Stimulated activated CD4-positive, alpha-beta T cell treated with anti-CD3 and anti-CD28 coated beads, Interleukin-1b, Interleukin-23, amount 100 ng/mL, for 4 hours (primary cell): ENCODE measurements at places on chromosomes 12 and 14.

DNA sequence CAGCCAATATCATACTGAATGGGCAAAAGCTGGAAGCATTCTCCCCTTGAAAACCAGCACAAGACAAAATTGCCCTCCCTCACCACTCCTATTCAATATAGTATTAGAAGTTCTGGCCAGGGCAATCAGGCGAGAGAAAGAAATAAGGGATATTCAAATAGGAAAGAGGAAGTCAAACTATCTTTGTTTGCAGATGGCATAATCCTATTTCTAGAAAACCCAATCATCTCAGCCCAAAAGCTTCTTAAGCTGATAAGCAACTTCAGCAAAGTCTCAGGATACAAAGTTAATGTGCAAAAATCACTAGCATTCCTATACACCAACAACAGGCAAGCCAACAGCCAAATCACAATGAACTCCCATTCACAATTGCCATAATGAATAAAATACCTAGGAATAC is 21.0 kb upstream of the ANP32D start:
- no peak for DNase-seq

DNA sequence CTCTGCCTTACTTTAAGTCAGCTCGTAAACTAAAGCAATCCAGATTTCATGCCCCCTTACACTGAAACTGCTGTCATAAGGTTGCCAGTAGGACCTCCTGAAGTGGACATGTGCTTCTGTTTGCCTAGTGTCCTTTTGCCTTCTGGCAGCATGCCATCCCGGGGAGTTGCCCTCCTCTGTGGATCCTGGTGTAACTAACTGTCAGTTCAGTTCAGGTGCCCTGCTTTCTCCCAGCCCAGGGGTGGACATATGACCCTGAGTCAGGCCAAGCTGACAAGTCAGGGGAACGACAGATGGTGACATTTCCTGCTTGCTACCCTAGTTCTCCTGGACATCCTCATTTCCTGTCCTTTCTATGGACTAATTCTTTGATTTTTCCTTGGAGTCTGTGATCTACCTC is 25.6 kb downstream of the AKAP6 start:
- no peak for DNase-seq

DNA sequence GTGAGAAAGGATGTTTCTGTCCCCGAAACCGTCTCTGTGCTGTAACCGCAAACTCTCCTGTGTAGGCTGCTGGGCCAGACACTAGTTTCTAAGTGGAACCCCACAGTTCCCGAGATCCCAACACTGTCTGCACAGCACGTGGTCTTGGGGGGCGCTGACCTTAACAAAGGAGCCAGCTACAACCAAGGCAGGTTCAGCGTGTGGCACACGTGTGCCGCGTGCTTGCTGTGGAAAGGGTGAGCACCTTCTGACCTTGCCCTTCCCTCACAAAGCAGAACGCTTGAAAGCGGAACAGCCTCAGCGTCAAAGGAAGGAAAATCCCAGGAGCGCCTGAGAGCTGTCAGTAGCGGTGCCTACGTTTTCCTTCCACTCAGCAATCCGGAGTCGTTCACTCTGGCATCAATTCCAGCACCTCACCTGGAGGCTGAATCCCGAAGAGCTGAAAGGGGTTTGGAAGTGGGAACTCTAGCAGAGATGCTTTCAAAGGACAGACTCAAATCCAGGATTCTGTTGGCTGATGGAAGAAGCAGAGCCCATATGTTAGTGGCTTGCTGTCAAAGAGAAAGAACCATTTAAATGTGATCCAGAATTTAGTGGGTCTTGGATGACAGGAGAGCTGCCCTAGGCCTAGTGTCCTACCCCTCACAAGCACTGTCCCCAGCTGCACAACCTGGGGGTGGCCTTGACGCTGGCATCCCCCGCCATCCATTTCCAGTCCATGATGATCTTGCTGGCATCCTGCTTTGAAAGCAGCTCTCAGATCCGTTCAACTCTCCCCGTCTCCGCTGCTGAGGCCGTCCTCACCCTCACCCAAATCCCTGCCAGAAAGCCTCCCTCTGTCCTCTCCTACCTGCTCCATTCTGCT is 27.1 kb downstream of the CCDC92 start:
- no peak for DNase-seq

GRCh38 chr12:24797901-24798300 is 151.0 kb downstream of the BCAT1 start:
- DNase-seq, result no peak

GRCh38 chr14:33848706-33849454 is 102.0 kb downstream of the EGLN3 start:
- no peak for DNase-seq

- DNase-seq, result no peak
Observed at GRCh38 chr12:107544937-107545336, 140.7 kb upstream of the PWP1 start.

DNA sequence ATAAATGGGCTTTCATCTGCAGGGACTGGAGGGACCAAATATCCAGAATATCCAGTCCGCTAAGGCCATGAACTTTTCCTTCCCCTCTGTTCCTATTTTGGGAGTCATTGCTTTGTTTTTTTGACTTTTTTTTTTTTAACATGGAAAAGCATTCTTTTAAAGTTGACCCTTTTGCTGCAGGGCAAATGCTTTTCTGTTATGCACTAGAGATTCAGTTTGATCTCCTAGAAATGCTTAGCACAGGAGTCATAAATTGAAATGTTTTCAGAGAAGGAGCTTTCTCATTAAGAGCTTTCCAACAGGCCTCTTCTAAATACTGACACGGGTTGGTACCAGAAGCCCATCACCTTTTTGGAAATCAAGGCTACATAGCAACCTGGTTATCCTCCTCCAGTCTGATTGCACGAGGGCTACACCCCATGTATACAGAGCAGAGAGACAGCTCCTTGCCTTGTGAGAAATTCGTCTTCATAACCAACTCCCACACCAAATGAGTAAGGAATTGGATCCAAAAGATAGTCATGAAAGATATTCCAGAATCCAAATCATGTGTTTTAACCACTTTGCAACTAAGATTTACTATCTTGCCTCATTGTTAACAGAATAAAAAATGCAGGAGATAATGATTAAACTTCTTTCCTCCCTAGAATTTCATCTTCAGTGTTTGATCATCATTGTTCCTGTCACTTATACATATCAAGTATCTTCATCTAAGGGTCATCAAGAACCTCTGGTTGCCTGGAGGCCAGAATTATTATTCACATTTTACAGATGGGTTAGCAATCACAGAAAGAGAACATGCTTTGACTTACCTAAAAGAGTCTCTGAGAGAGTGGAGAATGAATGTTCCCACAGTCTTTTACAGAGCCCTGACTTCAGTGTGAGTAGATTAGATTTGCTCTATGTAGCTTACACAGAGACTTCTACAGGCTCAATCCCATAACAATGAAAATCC is 389.4 kb downstream of the ZFP36L1 start:
- DNase-seq, result no peak

GRCh38 chr12:84661786-84662185 is 250.8 kb downstream of the SLC6A15 start:
- DNase-seq, result no peak

DNA sequence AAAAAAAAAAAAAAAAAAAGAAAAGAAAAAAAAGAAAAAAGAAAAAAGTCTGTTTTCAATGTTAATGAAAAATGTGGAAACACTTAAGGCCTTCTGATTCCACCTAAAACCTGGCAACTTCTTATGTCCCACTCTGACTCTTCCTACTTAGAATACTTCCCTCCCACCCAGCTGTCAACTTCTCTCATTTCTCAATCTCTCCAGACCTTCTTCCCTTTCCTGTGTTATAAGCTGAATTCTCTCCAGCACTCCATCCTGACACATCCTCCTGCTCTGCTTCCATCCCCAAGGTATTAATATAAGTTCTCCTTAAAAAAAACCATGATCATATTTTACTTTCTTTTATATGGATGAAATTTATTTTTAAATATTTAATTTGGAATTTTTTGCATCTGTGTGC is 20.3 kb upstream of the TMTC1 start:
- no peak for DNase-seq
